ENCODE measurements at places on chromosomes 7 and 10.

DNA sequence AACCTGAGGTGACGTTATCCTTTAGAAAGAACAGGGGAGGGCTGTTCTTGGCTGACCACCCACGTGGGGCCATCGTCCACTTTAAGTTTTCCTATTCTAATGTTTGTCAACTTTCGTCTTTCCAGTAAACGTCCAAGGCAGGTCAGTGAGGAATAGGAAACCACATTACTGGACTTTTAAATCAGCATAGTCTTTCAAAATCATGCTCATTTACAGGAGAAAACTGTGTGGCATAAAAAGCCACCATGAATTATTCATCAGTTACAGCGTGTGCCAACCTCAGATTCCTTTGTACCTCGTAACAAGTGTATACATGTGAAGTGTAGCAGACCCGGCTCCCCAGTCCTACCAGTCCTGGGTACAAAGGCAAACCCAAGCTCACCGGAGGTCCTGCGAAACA is 25.1 kb upstream of the ABLIM1 start:
- no peak for DNase-seq

DNA sequence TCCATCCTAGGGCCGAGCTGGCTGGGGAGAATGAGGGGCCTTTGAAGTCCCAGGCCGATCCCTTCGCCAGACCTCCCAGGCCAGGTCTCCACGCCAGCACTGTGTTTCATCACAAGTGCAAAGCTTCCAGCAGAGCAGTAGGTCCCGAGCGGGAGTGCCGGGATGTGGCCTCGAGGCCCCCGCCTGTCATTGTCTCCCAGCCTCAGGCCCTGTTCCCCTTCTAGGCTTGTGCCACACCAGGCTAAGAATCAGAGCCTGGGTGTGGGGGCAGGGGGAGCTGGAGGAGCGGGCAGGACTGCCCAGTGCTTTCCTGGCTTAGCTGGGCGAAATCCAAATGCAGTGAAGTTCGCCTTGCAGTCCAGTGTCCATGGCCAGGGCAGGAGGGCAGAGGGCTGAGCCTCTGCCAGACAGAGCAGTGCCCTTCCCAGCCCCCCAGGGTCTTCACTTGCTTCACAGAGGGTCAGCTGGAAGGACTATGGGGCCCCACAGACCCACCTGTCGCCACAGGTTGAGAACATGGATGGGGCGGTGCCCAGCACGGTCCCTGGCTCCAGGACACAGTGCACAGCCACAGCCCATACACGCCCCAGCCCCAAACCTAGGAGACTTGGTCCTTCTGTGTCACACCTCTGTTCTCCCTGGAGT is 20.2 kb upstream of the PFKFB3 start:
- DNase-seq = no peak

- no peak for DNase-seq
Observed at GRCh38 chr10:123560301-123561140, 105.6 kb upstream of the GPR26 start.

GRCh38 chr10:74055383-74056049 is 57.6 kb downstream of the VCL start:
- no peak for DNase-seq

GRCh38 chr10:74586088-74586585 is 240.3 kb upstream of the KAT6B start:
- DNase-seq = no peak

DNA sequence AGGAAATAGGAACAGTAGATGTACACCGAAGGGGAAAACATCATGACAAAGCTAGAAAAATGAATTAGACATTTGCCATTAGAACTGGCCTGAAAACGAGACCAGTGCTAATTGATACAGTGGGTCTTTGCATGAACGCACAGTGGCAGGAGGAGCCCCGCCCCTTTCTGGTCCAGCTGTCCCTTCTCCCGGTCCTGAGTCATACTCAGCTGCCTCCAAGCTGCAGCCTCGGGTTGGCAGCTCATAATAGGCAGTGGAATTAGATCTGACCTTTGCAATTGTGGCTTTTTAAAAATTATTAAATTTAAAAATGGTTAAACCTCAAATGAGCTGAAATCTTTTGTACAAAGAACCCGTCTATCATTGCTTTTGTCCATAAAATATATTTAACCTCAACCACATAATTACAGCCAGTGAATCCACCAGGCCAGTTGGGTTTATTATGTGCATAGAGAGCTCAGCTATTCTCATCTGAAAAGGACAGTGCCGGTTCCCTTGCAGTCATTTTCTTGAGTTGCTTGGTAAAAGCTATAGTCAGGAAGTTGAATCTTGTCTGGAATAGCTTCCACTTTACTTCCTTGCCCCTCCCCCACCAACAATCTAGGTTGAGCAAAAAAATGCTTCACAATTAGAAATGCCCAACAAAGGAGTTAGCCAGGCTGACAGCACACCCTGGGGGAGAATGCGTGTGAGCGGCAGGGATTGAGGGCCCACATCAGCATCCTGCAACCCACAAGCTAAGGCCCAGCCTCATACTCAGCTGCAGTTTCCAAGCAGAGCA is 147.1 kb downstream of the BUB3 start:
- no peak for DNase-seq

GRCh38 chr7:32062150-32062549 is 8.1 kb downstream of the PDE1C start:
- no peak for DNase-seq

DNA sequence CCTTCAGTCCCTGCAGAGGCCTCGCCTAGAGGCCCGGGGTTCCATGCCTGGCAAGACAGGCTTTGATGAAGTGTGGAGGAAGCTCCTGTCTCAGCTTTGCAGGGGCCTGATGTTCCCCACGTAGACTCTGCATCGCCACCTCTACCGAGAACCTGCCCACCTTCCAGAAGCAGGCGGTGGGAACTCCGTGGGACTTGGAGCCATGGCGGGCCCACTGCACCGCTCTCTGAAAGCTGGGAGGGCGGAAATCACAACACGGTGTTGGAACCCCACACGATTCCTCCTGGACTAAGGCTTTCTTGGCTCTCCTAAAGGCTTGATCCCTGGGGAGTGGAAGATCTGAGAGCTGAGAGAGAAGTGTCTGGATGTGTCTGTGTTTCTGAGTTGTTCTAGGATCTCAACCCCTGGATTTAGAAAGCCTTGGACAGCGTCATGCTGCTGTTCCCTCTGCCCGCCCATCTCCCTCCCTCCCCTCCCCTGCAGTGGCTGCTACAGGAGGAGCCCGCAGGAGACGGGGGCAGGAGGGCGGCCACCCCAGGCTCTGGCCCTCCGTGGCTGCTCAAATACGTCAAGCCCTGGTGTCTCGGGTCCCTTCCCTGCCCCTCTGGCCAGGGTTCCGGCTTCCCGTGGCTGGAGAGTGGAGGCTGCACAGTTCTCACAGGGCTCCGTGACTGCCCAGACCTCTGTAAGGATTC is 79.7 kb downstream of the VIPR2 start:
- DNase-seq = no peak

- DNase-seq = no peak
Observed at GRCh38 chr7:103114576-103115008, 34.3 kb downstream of the NAPEPLD start.

DNA sequence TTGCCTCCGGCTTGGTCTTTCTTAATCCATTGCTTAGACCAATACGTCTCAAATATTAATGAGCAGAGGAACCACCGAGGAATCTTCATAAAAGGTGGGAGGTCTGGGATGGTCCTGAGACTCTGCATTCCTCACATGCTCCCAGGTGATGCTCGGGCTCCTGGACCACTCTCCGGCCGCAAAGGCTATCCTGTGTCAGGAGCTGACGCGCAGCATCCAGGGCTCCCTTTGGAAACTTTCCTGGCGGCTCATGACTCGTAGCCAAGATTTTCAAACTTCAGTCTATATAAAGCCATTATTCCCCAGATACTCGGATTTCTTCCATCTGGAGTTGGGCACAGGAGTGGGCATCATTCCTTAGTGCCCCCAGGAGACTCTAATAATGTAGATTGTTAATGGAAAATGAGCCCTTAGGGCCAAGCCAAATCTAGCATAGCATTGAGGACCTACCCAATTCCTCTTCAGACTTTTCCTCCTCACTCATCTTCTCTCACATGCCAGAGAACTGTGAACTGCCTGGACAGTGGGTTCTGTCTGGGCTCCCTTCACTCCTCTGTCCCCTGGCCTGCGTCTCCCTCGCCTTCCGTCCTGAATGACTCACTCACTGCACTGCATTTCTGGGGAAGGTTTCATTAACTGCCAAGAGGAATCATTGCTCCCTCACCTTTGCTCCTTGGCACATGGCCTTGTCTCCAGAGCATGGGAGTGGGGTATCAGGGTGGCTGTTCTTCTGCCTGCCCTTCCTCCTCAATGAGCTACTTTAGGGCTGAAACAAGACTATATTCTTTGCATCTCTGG is 89.3 kb downstream of the MKI67 start:
- DNase-seq = no peak

DNA sequence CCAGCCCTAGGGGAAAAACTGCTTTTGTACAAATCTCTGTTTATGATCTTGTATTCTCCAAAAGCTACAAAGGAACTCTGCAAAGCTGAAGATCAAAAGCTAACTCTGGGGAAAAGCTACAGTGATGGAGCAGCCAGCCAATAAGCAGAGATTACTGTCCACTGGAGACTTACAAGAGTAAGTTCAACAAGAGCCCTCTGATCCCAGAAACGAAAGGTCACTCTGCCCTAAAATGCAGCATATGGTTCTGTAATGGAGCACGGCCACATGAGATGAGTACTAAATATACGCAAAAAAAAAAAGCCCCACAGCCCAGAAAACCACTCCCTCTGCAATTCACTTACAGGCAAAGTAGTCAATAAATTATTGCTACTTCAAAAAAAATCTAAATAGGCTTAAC is 60.1 kb downstream of the ERCC6 start:
- no peak for DNase-seq

DNA sequence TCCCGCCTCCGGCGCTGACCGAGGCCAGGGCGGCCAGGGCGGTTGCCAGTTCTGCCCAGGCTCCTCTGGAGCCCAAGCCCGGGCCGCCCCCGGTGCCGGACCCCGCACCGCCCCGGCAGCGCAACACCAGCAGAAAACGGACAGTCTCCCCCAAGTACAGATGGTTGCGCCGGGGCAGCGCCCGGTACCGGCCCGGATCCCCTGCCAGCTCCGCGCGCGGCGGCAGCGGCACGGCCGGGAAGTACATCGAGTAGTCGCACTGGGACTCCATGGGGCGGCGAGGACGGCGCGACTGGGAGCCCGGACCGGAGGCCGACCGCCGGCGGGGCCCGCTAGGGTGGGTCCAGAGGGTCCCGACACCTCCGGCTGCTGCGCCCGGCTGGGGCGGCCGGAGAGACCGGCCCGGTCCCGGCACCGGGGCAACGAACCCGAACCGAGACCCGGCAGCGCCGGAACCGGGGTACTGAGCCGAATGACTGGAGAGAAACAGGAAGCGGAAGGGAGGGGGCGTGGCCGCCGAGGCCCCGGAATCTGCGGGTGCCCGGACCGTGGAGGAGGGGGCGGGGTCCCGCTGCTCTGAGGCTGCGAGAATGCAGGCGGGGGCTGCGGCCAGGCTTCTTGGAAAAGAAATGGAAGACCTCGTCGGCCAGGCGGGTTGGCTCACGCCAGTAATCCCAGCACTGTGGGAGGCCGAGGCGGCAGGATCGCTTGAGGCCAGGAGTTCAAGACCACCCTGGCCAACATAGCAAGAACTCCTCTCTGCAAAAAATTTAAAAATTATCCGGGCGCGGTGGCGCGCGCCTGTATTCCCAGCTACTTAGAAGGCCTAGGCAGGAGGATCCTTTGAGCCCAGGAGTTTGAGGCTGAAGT is at the start of gene TRAPPC14:
Gene TRAPPC14 (minus strand): TSS at position 495 of the 870 bp plus-strand sequence. CDS start 224 bp downstream, at position 271.
- DNase-seq = peak; percentile 96

DNA sequence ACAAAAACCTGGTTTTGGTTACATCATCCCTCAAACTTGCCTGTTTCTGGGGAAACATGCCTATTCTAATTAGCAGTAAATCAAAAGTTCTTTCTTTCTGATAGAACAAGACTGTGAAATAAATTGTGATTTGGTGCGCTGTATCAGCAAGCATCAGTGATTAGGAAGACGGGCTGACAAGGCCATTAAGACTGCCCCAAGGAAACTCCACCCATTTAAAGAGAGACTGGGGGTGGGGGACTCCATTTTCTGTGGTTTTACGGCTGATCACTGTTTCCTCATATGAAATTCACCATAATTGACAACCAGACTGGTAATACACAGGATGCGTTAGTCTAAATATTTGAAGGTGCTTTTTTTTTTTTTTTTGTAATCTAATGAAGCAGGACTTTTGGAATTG is 68.7 kb downstream of the MBL2 start:
- DNase-seq = no peak

DNA sequence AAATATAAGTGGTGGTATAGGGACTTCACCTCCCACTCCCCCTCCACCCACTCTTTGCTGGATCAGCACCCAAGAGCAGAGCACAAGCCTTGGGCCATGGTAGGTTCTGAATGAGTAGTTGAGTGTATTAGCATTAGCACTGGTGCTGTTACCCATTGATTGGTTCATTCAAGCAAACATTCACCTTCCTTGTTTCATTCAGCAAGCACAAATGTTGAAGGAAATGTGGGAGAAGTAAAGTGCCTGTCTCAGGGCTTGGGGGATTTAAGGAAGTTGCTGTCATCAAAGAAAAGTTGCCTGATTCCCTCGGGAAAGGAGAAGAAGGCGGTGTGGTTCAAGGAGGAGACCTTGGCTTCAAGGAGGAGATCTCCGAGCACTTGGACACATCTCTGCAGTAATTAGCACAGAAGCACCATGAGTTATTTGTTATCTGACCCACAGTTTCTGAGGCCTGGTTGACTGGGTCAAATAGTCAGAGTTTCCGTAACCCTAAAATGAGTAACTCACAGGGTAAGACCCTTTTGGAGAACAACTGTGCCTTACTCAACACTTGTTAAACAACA is 17.3 kb downstream of the IL2RA start:
- DNase-seq = no peak

DNA sequence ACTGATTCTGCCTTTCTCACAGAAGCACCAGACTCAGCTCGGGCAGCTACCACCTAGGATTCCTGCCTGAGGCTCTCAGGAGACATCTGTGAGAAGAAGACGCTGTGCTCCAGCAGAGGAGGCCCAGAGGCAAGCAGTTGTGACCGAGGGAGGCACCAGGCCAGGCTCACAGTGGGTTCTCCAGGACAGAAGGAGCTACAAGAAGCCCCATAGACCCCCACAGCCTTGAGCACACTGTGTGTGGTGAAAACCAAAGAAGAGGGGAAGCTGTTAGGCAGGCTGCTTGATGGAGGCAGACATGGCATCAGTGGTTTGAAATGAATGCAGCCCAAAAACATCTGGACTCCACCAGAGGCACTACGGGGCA is 198.8 kb downstream of the GRID1 start:
- DNase-seq = no peak

DNA sequence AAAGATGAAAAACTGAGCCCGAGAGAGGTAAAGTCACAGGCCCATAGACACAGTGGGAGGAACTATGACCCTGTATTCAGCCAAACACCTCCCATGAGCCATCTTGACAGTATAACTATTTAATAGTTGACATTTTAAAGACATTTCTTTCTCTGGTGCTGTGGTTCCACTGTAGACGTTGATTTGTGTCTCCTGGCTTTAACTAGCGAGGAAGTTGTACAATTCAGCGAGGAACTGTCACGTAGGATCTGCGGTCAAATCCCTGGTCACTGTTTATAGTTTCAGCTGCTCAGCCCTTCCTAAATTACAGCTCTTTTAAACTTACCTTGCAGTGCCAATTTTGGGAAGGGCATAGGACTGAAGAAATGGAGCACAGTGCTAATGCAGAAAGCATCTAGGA is 7.1 kb upstream of the CELF2 start:
- DNase-seq = no peak

All from activated CD4-positive, alpha-beta T cell treated with anti-CD3 and anti-CD28 coated beads for 24 hours (primary cell).